H9 (cell line): ENCODE measurements at places on chromosomes 1 and 21.

GRCh38 chr1:94323311-94324177 lies 86.2 kb upstream of the ARHGAP29 start:
- no peak for DNase-seq

DNA sequence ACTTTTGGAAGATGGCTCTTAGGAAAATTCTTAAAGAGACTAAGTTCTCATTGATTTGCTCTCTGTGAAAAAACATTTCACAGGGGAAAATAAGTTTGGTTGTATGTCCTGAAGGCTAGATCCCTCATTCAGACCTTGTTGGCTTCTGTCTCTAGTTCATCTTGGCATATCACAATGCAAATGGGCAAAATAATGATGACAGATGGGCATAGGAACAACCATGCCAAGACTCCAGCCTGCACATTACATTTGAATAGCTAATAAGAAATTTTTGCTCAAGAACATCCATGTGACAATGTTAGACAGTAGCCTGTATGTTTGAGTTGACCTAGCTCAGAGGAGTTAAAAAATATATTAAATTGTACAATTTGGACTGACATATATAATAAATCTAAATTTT lies 292.9 kb downstream of the PLA2G4A start:
- no peak for DNase-seq

DNA sequence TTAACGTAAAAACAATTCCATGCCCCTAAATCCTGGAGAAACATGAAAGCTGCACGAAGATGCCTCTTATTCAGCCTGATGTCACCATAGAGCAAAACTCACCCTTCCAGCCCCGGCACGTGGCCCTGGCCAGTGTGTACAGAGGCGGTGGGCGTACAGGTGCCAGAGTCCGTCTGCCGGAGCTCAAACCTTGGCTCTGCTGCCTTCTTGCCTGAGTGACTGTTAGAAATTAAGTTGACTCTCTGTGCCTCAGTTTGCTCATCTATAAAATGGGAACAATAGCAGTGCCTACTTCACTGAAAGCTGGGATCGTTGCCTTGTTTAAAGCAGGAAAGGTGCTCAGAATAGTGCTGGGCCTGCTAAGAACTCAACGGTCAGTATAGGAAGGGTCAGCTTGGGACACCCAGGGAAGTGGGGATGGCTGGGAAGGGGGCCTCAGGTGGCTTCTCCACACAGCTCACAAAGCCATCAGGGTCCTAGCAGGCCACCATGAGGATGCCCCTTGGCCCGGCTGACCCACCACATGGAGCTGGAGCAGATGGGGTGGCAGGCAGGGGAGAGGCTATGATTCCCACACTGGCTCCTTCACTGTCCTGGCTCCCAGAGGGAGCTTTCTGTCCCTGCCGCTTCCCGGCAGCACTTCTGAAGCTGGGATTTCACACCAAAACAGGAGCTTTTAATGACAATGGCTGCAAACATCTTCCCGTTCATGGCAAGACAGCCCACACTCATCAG lies 237.2 kb downstream of the NPHP4 start:
- DNase-seq, result no peak

GRCh38 chr1:171883849-171884248 lies 42.6 kb downstream of the DNM3 start:
- DNase-seq, result no peak

GRCh38 chr1:216221260-216221700 lies 202.0 kb downstream of the USH2A start:
- DNase-seq, result peak; percentile 63

GRCh38 chr1:39081271-39082009 lies 55.3 kb downstream of the NDUFS5 start:
- DNase-seq, result no peak

GRCh38 chr1:48216941-48217340 lies 5.6 kb upstream of the SLC5A9 start:
- peak; percentile 26 for DNase-seq

- no peak for DNase-seq
Observed at GRCh38 chr1:34829250-34829649, 30.3 kb downstream of the SMIM12 start.

GRCh38 chr1:71232166-71232763 lies 151.4 kb upstream of the ZRANB2 start:
- no peak for DNase-seq

DNA sequence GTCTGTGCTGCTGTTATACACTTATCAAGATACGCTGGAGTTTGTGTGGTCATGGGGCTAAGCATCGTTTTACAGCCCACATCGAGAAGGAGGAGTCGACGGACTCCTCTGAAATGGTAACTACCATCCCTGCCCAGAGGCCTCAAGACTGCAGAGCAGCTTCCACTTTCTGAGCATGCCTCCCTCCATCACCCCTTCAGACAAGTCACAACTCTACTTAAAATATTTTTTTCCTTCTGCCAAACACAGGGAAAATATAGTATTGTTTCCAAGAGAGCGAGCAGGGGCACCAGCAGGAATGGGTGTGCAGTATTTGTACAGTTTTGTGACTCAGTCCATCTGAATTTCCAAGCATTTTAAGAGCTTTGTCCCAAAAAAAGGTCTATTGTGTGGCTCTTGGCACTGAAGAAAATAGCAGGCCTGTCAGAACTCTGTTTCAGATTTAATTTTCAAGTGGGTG lies 14.1 kb downstream of the EVA1C start:
- DNase-seq, result no peak

GRCh38 chr1:39526466-39527189 lies 35.2 kb downstream of the BMP8A start:
- no peak for DNase-seq

DNA sequence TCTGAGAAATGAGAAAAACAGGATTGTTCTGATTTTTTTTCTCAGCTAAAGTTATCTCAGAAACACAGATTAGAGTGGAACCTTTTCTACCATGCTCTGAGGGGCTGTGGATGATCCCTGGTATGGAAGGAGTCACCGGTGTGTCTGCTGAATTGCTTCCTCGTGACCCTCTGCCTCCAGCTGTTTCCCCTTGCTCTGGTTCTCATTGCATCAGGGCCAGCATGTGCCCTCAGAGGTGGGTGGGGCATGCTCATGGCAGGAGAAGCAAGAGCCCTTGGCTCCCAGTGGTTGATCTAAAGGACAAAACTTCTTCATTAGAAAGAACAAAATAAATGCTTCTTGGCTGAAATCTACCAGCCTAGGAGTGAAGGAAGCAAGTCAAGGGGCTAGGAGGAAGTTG lies 183.2 kb upstream of the HMCN1 start:
- no peak for DNase-seq

GRCh38 chr1:244163861-244164510 lies 112.9 kb downstream of the ZBTB18 start:
- peak; percentile 55 for DNase-seq

GRCh38 chr1:112030157-112030556 lies 40.7 kb upstream of the KCND3 start:
- DNase-seq, result no peak

GRCh38 chr21:28790335-28790734 lies 202.3 kb downstream of the LTN1 start:
- DNase-seq, result no peak

- DNase-seq, result no peak
Observed at GRCh38 chr1:25815208-25816111, 4.3 kb upstream of the MTFR1L start.

DNA sequence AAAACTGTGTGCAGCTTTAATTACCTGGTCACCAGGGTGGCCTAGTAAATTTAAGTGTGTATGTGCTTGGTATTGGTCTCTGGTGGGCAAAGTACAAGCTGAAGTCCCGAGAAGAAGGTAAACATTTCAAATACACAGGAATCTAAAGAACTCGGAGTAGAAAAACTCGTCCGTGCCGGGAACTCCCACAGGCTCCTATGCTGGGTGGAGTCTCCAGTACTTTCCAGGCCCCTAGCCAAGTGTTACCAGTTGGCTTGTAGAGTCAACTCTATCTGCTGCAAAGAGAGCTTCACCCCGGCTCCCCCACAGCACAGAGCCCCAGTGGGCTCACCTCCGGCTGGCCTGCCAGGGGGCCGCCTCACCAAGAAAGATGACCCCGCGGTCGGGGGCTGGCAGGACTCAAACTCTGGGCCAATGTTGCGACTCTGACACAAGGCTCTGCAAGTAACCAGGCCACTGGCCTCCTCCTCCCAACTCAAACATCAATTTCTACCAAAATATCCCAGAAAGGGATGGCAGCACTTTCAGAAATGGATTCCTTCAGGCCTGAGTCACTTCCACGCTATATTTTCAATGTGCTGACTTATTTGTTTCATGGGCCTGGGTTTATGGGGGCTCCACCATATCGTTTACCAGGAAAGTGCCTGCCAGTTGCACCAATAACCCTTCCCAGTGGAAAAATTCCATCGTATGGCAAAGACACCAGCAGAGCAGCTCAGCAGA lies 73.9 kb downstream of the SLC66A1 start:
- DNase-seq, result no peak

DNA sequence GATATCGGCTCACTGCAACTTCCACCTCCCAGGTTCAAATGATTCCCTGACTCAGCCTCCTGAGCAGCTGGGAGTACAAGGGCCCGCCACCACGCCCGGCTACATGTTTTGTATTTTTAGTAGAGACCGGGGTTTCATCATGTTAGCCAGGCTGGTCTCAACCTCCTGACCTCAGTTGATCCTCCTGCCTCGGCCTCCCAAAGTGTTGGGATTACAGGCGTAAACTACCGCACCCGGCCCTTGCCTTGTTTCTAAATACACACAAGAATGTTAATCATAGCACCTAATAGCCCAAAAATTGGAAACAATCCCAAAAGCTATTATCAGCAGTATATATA lies 1.2 kb upstream of the MSTO1 start:
- DNase-seq, result no peak

DNA sequence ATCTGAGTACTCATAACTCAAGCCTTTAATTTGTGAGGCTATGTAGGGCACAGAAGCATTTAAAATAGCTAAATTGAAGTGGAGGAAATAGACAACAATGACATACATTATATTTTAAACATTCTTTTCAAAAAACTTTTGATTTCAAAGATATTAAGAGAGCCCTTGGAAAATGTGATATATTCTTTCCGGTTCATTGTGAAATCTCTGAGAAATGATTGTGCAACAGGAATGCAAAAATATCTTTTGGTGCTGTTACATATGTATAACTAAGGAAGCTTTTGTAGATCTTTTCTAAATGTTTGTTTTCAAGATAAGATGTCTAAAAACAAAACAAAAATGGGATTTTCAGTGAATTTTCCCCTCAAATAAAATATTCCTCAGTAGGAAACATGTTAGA lies 185.2 kb downstream of the LEPR start:
- no peak for DNase-seq

DNA sequence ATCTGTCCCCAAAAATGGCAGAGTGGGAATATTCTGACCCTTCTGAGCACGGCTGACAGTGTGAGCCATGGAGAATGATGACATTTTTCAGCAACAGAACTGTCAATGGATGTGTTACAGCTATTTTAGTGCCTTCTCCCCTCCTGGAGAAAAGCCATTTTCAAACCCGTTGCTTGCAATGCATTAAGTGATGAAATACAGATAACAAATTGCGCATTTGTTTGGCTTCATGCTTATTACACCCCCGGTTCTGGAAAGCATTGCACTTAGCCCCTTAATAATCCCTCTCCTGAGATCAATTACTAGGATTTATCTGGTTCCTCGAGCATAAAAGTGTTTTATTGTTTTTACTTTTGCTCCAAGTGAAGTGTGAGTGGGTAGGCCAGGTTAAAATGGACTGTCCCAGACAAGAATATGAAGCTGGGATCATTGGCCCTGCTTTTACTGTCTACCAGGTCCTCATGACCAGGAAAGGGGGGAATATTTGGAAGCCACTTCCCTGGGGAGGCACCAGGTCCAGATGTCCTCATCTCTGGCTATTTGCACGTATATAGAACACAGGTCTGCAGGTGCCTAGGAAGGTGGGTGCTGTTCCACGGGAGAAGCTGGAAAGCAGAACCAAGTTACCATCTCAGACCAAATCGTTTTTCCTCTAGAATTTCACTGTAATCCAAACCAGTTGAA lies 37.5 kb upstream of the HHAT start:
- no peak for DNase-seq

DNA sequence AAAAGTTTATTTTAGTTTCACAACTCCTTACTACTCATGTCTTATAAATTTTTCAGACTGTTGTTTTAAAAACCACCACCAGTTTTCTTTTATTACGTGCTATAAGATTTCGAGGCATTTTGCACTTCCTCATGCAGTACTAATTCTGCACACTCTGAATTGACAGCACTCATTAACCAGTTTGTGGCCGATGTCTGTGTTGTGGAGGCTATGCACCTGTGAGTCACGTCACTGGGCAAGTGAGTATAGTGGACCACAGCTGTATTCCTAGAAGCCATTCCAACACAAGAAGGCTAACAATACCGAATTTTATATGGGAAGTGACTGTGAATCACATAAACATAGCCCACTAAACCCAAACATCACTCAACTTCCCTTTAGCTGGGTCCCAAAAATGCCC lies 21.0 kb upstream of the SPATA6 start:
- DNase-seq, result no peak

DNA sequence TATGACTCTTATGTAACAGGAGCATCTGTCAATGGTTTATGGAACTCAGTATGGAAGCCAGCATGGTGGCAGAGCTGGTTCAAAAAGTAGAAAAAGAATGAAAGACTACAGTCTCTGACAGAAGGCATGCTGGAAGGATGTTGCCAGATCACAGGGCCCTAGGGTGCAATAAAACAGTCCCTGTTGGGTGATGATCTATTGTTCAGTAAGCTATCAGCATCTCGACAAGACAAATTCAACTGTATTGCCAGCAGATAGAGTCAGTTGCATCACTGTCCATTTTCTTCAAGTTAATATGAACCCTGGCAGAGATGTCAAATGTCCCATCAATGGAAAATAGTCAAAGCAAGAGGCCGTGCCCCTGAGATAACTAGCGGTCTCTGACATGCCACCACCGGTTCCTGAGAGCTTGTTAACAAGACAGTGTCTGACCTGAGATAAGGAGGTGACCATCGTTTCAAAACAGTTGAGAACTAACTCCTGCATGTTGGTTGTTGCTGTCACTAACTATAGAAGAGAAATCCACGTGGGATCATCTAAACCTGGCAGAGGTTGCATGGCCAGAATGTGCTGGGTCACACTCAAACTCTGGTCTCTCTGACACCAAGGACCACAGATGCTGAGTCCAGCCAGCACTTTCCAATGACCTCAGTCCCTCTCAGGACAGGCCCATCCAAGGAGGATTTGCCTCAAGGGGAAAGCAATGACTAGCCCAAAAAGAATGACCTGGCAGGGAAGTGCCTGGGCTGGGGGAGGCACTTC lies 125.9 kb downstream of the RIPK4 start:
- DNase-seq, result no peak

- DNase-seq, result no peak
Observed at GRCh38 chr1:25061261-25061995, 131.4 kb upstream of the RUNX3 start.

DNA sequence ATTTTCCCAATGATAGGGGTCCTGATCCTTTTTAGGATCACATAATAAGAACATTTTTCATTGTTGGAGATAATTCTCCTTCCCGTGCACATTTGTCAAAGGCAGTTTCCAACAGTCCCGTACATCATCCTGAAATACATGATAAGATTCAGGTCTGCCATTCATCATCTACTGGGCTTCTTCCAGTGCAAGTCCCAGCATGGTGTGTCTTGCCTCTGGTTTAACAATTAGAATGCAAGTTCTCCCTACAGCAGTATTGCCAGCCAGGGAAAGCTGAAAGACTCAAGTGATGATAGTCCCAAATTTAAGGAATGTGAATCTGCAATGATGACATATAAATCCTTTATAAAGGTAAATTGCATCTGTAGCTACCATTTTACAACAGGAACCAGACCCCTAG lies 146.2 kb downstream of the DAB1 start:
- DNase-seq, result no peak

- no peak for DNase-seq
Observed at GRCh38 chr21:32494934-32495709, 82.6 kb downstream of the EVA1C start.

- DNase-seq, result no peak
Observed at GRCh38 chr1:64082459-64082858, 121.0 kb upstream of the UBE2U start.

- DNase-seq, result no peak
Observed at GRCh38 chr1:180173952-180174351, 19.3 kb downstream of the QSOX1 start.
